ENCODE measurements at places on chromosomes 6 and 20.

GRCh38 chr6:40923326-40923725 is 115.7 kb downstream of the UNC5CL start:
- no peak for DNase-seq

- DNase-seq, result no peak
Observed at GRCh38 chr20:21004386-21005076, 101.6 kb downstream of the LINC00237 start.

- no peak for DNase-seq
Observed at GRCh38 chr6:154602708-154603107, 92.2 kb upstream of the CNKSR3 start.

- peak; percentile 80 for DNase-seq
Observed at GRCh38 chr6:34391786-34392496, 528 bp downstream of the NUDT3 start.

GRCh38 chr6:19830171-19830570 is 7.0 kb upstream of the ID4 start:
- no peak for DNase-seq

DNA sequence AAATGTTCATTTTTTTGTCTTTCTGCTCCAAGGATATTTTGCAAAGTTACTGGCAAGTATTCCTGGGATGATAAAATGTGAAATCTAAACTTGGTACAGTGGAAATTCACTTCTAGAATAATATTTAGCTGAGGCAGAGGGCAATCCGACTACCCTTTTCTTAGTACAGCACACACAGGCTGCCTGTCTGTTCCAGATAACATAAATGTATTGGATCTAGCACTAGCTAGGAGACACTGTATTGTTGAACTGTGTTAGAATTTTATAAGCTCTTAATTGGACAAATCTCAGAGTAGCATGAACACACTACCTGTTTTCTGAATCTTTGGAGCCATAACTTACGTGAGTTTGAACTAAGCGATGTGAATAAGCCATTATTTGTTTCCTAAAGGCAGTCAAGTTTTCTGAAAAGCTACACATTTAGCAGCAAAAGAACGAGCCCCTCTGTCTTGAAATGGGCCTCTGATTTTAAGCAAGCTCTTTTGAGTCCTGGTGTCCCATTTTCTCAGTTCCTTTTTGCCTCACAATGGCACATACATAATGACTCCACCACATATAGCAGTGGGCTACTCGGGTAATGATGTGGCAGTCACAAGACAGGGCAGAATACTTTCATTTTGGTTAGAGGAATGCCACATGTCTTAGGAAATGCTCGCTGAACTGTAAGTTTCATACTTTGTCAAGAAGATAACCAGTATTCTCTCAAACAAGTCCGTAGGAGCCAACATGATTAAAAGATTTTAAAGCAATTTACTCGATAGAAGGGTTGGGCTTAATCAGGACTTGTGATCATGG is 116.5 kb upstream of the ESR1 start:
- no peak for DNase-seq

DNA sequence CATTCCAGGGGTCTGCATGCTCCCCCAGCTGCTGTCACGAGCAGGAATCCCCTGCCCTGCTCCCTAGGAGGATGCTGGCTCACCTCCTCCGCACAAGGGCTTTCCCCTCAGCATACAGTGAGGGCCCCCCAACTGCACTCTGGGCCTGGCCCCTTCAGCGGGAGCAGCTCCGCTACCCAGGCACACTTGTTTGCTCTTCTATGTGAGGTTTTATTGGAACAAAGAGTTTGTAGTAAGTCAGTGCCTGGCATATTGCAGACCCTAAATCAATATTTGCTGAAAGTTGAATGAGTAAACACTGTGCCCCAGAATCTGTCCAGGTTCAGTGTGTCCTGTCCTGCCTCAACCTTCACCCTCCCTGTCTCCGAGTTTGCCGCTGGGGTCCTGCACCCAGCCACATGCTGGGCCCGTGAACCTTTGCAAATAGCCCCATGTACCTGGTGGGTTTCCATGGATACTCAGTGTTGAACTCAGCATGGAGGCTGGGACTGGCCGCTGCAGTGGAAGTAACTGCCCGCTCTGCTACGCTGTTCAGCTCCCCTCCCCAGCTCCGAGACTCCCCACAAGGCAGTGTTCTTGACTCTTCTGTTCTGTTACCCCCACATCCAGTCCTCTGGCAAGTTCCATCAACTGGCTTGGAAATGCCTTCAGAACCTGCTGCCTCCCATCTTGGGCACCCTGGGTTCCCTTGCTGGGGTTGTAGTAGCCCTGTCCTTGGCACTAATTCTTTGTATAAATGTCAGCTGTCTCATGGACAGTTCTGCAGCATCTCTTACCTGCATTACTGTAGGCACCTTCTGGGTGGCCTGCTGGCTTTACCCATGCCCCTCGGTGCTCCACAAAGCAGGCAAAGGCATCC is 15.7 kb downstream of the SLC22A1 start:
- DNase-seq, result peak; percentile 62

GRCh38 chr6:31769684-31770371 is 7.3 kb downstream of the VWA7 start:
- no peak for DNase-seq

GRCh38 chr20:18224968-18225568 is 63.3 kb upstream of the ZNF133 start:
- DNase-seq, result no peak

DNA sequence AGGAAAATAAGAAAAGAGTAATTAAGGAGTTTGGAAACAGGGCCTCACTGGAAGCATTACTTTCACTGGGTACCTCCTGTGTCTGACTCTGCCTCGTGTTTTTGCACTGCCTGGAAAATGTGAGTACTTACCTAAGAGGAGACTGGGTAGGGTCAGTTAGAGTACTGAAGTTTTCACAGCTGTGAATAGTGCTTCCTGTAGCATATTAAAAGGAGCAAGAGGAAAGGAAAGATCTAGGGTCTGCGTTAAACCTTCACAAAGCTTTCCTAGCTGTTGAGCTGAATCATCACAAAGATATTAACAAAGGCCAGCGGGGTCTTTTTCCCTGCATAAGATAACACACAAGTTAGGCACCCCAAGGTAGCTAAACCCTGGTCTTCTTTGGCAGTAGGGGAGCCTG is 82.3 kb downstream of the MLIP start:
- no peak for DNase-seq

DNA sequence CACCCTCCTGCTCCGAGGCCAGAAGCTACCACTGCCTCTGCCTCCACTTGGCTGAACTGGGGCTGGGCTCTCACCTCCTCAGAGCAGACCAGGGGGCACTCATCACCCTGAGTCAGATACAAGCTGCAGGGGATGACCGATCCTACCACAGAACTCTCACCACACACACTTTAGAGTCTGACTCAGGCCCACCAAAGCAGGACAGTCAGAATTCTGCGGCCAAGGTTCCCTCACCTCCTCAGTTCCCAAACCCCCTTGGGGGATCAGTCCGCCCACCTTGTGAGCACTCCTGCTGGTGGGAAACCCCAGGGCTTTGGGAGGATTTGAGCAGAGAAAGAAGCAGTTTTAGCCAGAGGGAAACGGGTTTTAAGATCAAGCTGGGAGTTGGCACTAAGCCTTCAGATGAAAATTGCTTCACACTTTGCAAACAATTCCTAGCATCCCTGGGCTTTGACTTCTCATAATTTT is 587.8 kb upstream of the JAG1 start:
- DNase-seq, result no peak

DNA sequence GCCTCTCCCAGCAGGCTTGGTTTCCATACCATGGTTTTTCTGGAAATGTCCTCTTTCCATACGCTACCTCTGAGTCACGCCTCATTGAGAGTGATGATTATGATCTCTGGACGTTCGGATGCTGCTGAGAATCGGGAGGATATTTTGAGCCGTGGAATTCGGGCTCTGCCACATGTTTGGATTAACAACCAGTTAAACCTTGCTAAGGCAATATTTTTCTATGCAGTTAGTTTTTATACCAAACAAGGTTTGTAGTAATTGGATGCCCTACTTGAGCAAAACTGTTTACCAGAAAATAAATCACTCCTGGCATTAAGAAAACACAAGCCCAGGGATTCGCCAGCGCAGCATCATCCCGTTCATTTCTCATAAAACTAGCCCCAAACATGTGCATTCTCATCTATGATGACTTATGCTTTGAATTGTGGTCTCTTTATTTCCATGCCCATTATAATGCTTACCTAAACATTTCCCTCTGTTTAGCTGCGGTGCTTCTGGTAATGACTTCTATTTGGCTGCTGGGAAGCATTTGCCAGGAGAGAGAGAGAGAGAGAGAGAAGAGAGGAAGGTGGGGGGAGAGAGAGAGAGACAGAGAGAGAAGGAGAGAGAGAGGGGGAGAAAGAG is 198.9 kb downstream of the CLIC5 start:
- no peak for DNase-seq

DNA sequence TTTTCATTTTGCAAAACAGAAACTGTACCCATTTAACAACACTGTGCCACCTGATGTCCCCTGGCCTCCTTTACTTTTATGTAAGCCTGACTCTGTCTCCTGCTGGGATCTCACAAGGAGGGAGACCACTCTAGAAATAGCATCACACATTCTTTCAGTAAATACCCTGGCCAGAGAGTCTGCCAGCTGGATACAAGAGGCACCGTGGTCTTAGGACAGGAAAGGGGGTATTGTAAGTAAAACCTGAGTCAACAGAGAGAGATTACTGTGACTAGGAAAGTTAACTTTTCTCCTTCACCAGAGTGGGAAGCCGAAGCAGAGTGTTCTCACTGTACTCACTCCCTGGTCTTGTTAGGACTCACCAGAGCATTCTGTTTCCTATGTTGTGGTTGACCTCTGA is 27.8 kb downstream of the CMTR1 start:
- no peak for DNase-seq

GRCh38 chr20:62029949-62030348 is 35.7 kb downstream of the TAF4 start:
- DNase-seq, result no peak

- no peak for DNase-seq
Observed at GRCh38 chr6:144683216-144684070, 398.3 kb downstream of the UTRN start.

- DNase-seq, result no peak
Observed at GRCh38 chr6:21845018-21845417, 251.5 kb downstream of the SOX4 start.

- DNase-seq, result no peak
Observed at GRCh38 chr6:108174371-108175175, 8.8 kb downstream of the NR2E1 start.

DNA sequence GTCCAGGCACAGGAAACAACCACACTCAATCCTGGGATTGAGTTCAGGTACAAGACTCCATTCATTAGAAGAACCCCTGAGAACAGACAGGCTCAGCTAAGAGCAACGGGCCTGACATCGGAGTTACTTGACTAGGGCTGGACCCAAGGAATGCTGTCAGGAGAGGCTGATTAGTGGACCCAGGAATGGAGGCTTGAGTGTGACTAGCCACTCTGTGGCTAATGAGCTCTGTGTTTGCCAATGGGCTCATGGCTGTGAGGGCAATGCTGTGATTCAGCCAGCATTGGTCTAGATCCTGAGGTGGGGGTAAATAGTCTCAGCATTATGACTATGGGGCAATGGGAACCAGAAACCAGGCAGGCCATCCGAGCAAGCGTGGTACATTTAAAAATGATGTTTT is 71.8 kb downstream of the RIOK1 start:
- DNase-seq, result no peak

GRCh38 chr20:33423141-33423834 is 20.3 kb downstream of the SNTA1 start:
- peak; percentile 97 for DNase-seq

GRCh38 chr6:1672379-1672778 is 62.7 kb downstream of the FOXC1 start:
- no peak for DNase-seq

DNA sequence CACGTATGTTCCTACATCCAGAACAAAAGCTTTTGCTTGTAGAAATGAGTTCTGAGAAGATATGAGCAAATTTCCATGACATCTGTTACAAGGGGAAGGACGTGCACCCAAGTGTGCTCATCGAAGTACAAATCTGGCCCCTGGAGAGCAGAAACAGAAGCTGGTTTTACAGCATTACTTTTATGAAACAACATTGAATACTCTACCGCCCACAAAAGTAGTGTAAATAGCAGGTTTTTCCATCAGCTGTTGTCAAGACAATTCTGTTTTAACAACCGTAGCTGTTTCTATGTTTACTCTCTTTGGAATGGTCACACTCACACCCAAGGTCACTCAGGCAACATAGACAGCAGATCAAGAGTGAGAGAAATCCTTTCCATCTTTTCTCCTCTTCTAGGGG is 114.2 kb upstream of the SSTR4 start:
- DNase-seq, result no peak

DNA sequence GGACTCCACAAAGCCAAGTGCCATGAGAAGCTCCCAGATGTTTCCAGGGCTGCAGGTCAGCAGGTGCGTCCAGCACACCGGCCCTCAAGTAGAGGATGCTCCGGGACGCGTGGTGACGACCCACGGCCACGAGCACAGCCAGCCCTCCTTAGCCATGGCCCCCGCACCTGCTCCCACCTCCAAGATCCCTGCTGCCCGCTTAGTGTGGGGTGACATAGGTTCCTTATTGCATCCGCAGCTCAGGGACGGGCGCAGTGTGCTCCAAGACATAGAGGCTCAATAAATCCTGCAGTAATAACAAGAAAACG is 138.1 kb upstream of the RPS6KA2 start:
- no peak for DNase-seq

- no peak for DNase-seq
Observed at GRCh38 chr6:167803816-167804215, 22.9 kb upstream of the AFDN start.

- no peak for DNase-seq
Observed at GRCh38 chr6:160040055-160040454, 71.2 kb downstream of the IGF2R start.

DNA sequence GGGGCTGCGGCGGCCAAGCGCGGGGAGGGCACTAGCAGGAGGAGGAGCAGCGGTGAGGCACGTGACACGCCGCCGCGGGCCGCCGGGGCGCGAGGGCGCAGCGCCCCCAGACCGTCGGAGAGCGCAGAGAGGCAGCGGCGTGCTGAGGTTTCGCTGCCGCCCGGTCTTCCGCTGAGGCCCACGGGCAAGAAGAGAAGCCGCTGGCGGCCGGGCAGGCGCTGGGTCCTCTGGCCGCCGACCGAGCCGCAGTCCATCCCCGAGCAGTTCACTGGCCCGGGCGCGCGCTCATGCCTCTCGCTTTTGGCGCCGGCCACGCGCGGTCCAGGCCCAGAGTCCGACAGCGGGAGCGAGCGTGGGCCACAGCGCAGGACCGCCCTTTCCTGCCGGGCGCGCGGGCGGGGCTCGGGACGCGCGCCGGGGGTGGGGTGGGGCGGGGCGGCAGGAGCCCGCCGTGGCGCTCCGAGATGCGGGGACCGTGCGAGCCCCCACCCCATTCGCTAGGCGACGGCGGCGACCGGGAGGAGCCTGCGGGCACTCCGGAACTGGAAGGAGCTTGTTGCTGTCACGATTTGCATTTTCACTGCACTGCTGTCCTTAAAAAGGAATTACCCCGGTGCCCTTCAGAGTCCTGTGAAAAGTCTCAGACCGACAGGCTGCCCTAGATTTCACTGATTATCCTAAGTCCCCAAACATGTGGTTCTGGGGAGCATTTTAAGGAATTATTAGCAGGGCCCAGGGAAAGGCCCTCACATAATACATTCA is at the start of gene MCUR1:
MCUR1 (minus strand) TSS at position 382 of the 762 bp plus-strand sequence; CDS start at position 254, 128 bp downstream.
- DNase-seq, result peak; percentile 92

Measured in coronary artery (tissue), 2 donors.